ENCODE measurements at places on chromosomes 5 and 9.

DNA sequence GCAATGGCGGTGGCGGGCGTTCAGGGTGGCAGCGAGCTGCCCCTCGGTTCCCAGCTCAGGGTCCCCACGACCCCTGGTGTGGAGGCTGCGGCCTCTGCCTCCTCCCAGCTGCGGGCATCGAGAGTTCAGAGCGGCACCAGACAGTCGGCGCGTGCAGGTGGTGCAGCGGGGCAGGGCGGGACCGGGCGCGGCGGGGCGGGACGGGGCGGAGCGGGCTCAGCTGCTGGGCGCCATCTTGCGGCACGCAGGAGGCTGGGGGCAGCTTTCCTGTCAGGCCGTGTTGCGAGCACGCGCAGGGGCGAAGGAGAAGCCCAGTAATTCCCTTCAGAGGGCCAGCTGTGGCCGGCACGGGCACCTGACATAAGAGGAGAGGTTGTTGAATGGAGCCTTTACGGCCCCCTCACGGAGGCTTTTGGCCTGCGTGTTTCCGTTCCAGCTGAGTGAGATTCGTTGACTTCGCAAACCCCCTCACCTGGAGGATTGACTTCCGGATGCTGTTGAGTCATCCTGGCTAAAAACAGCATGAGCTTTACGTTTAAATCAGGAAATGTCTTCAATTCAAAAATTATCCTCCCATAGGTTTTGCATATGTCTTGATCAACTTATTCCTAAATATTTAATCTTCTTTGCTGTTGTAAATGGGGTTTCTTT lies 587 bp downstream of the C5orf47 start:
- DNase-seq: no peak

GRCh38 chr5:83011985-83012384 lies 65.2 kb downstream of the TMEM167A start:
- DNase-seq: no peak

DNA sequence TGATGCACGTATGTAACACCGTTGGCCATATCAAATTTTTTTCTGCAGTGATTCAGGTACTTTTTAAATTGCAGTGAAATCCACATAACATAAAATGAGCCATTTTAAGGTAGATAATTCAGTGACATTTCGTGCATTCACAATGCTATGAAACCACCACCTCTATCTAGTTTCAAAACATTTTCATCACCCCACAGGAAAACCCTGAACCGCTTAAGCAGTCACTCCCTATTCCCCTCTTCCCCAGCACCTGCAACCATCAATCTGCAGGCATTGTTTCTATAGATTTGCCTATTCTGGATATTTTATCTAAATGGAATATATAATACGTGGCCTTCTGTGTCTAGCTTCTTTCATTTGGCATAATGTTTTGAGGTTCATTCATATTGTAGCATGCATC lies 79.2 kb downstream of the BOD1 start:
- DNase-seq: no peak

DNA sequence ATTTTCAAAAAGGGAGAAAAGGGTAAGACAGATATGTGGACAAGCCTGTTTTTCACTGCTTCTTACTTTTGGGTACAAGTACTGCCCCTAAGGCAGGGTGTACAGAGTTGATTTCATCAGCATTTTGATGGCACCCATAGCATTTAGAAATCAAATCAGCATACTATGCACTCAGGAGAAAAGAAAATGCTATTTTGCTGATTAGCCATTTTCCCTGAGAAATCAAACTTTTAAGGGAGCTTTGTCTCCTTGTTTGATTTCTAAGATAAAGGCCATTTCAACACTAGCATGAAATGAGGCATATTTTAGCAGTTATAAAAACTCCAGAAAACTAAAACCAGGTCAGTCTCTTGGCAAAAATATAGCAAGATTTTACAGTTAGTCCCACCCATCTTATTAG lies 2269.4 kb upstream of the WWC1 start:
- no peak for DNase-seq

- DNase-seq: no peak
Observed at GRCh38 chr5:172530878-172531703, 76.8 kb upstream of the SH3PXD2B start.

- no peak for DNase-seq
Observed at GRCh38 chr9:34250721-34251120, 71.9 kb downstream of the UBAP1 start.

DNA sequence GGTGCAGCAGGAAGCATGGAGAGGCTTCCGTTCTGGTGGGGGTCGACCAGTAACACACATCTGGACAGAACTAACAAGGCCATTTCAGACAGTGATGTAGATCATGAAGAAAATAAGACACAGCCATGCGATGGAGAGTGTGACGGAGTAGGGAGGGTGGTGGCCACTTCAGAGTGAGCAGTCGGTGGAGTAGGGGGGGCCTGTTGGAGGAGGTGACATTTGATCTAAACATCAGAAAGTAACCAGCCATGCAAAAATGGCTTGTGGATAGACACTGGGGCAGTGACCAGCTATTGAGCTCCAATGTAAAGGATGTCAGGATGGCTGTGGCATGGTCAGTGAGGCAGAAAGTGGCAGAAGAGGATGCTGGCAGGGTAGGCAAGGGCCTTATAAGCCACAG lies 65.9 kb downstream of the PPARGC1B start:
- DNase-seq: peak; percentile 56

DNA sequence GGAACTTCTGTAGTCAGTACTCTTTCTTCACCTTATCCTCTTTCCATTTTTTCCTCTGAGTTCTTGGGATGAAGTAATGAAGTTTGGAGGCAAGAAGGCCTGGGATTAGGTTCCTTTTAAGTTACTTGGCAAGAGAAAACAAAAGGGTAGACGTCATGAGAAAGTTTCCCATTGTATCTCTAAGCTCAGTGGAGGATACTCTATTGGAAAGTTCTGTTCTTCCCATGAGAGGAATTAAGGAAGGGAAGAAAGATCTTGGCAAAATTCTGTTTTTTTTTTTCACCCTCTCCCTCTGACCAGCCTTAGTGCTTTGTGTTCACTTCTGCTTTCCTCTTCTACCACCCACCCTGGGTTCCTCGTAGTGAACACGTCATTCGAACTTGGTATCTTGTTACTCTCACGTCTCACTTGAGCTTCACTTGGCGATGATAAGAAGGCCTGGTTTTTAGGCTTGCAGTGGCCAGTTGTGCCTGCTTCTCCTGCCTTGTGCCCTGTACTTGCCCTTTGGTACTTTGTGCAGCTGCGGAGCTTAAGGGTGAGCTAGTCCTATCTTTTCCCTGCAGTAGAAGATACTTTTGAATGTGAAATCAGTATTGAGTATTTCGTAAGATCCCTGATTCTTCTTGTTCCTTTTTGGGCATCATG lies 67.0 kb downstream of the ARHGAP26 start:
- DNase-seq: no peak

DNA sequence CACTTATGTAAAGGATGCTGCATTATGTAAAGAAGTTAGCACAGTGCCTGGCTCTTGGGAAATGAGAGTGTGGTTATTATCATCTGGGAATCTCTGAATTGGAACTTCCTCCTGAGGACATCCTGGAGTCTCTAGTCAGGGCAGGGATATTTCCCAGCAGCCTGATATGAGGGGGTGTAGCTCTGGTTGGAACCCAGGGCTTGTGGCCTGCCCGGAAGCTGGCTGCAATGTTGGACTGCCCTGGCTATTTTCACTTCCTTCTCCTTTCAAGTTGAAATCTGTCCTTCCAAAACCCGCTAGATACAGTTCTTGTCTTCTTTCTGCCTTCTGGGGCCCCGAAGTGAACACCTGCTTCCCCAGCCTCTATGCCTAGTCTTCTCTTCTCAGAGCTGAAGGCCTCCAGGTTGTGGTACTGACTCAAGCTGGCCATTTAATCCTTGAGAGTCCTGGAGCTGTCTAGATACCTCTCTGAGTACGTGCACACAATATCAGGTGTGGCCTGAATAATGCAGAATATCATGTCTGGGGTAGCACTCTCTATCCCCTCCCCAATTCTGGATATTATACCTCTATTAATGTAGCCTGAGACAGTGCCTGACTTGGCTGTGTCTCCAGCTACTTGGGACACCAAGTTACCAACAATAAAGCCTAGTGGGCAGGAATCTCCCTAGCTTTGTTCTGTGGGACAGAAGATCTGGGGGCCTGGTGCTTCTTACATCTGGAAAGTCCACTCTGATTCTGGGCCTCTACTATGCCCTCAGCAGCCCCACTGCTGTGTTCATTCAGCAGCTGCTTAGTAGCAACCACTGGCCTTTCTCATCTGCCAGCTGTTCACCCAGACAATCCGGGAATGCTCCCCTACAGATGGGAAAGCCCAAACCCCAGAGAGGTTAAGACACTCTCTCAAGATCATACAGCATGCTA lies 45.0 kb downstream of the SLC6A7 start:
- no peak for DNase-seq

DNA sequence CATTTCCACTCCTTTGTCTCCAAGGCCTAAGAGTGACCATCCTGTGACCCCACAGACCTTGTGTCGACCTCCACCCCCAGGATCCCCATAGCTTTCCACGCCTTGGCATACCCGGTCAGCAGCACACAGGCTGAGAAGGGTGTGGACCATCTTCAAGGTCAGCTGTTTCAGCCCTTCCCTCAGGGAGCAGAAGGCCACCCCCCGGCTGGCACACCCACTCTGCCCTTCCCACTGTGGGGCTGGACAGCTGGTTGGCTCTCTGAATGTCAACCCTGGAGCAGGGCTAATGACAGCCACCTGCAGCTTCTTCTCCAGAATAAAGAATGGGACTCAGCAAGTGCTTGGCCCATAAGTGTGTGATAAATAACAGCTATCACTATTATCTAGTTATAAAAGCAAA lies 93.1 kb downstream of the OLFM1 start:
- no peak for DNase-seq

DNA sequence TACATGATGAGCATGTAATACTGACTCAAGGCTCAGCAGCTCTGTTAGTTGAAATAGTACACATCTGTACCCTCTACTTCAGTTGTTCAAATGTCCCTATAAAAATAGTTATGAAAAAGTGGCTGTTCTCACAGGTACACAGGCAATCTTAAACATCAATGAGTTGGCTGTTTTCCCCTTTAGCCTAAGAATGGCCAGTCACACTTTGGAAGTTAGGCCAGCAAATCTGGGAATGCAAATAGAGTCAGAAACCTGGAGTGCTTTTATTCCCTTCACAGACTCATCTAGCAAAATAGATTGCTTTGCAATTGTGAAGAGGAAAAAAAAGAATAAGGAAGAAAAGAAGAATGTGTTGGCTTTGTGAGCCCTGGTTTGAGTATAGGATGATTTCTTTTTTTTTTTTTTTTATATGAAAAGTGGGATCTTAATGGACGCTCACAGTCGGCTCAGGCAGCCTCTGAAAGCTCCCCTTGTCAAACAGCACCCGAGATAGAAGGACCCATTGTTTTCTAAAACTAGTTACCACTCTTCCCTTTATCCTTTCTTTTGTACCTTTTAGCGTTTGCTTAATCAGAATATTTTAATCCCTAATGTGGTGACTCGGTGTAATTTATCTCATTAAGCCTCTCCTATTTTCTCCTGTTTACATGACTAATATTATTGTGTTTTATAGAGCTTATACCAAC lies 27.9 kb upstream of the TLE1 start:
- no peak for DNase-seq

- DNase-seq: no peak
Observed at GRCh38 chr9:34205102-34205501, 26.3 kb downstream of the UBAP1 start.

GRCh38 chr5:31730139-31730538 lies 91.2 kb downstream of the PDZD2 start:
- DNase-seq: no peak
